ENCODE measurements at places on chromosomes 2 and 18.

GRCh38 chr2:43792653-43793052, 18.8 kb downstream of the DYNC2LI1 start:
- no peaks in the 10 kb centered on the region for H3K27me3 ChIP-seq
- DNase-seq: peak; percentile 18
- H3K4me3 ChIP-seq: no peak overlapping the region
- peak overlapping the region; percentile 61 for H3K27ac ChIP-seq
- H3K4me1 ChIP-seq: no peaks in the 10 kb centered on the region

DNA sequence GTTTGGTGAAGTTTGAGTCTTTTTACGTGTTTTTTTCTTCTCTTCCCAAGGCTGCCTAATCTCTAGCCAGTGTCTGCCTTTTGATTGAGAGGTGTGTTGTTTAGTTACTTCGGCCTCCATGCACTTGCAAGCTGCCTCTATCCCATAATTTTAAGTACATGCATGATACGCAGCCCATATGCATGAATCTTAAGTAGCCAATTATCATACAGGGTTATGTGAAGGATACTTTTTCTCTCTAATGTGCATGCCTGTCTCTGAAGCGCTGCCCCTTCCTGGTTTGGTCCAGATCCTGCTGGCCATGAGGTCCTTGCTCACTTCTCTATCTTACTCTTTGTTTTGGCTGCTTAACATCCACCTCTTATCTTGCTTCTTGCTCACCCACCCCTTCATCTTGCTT, 73.9 kb upstream of the PID1 start:
- no peak for DNase-seq
- no peaks in the 10 kb centered on the region for H3K4me1 ChIP-seq
- no peaks in the 10 kb centered on the region for H3K36me3 ChIP-seq
- H3K4me3 ChIP-seq: no peak overlapping the region

DNA sequence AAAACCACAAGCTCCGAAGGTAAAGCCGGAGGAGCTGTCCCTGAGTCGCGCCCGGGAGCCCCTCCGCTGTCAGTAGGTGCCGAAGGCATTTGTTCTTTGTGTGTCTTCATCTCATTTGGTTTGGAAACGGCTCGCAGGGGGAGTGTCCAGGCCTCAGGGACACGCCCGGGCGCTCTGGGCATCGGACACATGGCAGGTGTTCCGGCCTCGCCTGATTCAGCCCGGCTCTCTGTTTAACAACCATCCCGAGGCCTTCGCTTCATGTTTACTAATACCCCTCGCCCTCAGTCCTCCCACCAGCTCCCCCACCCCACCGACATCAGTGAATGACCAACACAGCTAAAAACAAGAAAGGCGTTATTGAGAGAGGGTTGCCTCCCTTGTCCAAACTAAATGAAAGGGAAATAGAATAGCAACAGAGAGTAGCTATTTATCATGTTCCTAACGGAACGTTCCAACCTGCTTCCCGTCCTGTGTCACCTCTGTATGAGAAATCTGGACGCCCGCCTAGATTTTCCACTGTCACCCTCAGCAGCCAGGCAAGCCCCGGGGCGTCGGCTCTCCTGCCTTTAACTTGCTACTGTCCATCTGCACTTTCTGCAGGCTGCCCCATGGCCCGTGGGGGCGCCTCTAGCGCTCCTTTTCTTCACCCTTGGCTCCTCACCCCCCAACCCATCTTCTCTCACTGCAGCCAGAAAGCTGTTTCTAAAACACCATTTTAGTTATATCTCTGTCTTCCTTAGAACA, 73.9 kb downstream of the MYCN start:
- no peak overlapping the region for H3K27ac ChIP-seq
- no peak for DNase-seq
- H3K27me3 ChIP-seq: no peaks in the 10 kb centered on the region
- H3K4me1 ChIP-seq: no peaks in the 10 kb centered on the region
- H3K4me3 ChIP-seq: no peak overlapping the region

DNA sequence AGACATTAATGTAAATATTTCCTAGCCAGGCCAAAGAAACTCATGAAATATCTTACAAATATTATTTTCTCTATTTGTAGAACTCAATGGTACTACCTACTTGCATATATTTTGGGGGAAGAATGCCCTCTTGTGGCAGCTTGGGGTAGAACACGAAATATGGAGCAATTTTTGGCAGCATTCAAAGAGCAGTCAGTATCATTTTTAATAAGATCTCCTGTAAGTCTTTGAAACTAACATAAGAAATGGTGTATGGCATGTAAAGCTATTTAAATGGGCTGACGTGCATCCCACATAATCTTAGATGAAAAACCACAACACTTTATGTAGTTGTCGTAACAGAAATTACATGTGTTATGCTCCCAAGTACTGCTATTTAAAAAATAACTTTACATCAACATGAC, 62.3 kb upstream of the CCDC195 start:
- peaks cover 6% of the 10 kb centered on the region for H3K36me3 ChIP-seq
- peaks cover 2% of the 10 kb centered on the region for H3K4me1 ChIP-seq
- DNase-seq: peak; percentile 68

GRCh38 chr2:172425336-172425735, 2.0 kb upstream of the ITGA6 start:
- H3K4me1 ChIP-seq: peaks cover 9% of the 10 kb centered on the region
- no peak overlapping the region for H3K4me3 ChIP-seq
- peaks cover 66% of the 10 kb centered on the region for H3K27me3 ChIP-seq
- no peak overlapping the region for H3K27ac ChIP-seq

DNA sequence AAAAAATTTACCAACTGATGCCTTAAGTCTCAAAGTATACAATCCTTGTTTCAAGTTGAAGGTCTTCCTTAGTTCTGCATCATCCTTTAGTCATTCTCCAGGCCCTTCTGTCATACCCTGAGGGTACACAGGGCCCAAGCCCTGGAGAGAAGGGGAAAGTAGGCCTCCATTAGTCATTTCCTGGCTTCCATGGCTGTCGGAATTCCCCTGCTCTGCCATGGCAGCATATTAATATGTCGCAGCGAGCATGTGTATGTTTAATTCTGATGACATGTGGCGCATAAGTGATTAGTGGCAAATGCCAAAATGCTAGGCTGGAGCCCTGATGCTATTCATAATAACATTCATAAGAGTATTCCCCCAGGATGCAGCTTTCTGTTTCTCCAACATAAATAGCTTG, 22.1 kb downstream of the GPR39 start:
- DNase-seq: peak; percentile 99
- no peaks in the 10 kb centered on the region for H3K27me3 ChIP-seq
- H3K27ac ChIP-seq: peak overlapping the region; percentile 63
- H3K4me1 ChIP-seq: peaks cover 12% of the 10 kb centered on the region
